ENCODE measurements at places on chromosomes 7 and 10. TPM values are rescaled to one million over a fixed set of nuclear protein-coding genes. Genes with fewer than 3 reads are reported as not detected.

PVRIG gene
- total RNA-seq = 32.2 TPM

HOXA13 gene
- not detected for total RNA-seq

CPA2 gene
- total RNA-seq = not detected

WNT2 gene
- not detected for total RNA-seq

AGBL3 gene
- 2.2 TPM for total RNA-seq

MUC3A gene
- total RNA-seq = not detected

SORCS1 gene
- not detected for total RNA-seq

ERVW-1 gene
- total RNA-seq = not detected

ADAM12 gene
- 0.48 TPM for total RNA-seq

SYT15 gene
- total RNA-seq = 0.81 TPM

SUN3 gene
- total RNA-seq = not detected

CLEC5A gene
- not detected for total RNA-seq

PLCE1 gene
- total RNA-seq = 0.06 TPM

PON1 gene
- not detected for total RNA-seq

CNPY1 gene
- total RNA-seq = not detected

PON3 gene
- not detected for total RNA-seq

CYP17A1 gene
- total RNA-seq = not detected

SFTPA1 gene
- total RNA-seq = not detected

GIMAP8 gene
- 13.7 TPM for total RNA-seq

CTAGE8 gene
- total RNA-seq = 0.31 TPM

ANKIB1 gene
- total RNA-seq = 66.8 TPM

SP4 gene
- total RNA-seq = 22.6 TPM

FEZF1 gene
- not detected for total RNA-seq

HTR5A gene
- not detected for total RNA-seq

OPN1SW gene
- not detected for total RNA-seq

AKR1C2 gene
- total RNA-seq = not detected

PIP gene
- not detected for total RNA-seq

EVX1 gene
- total RNA-seq = not detected

MYL10 gene
- total RNA-seq = not detected

PALS2 gene
- 12.7 TPM for total RNA-seq

PLEKHS1 gene
- total RNA-seq = 0.12 TPM

AGFG2 gene
- total RNA-seq = 45.2 TPM

FOXI2 gene
- not detected for total RNA-seq

AIMP2 gene
- 74.8 TPM for total RNA-seq
